GM23338 (cell line): ENCODE measurements at places on chromosomes 6 and 20. TPM values are rescaled to one million over a fixed set of nuclear protein-coding genes. Genes with fewer than 3 reads are reported as not detected.

DNA sequence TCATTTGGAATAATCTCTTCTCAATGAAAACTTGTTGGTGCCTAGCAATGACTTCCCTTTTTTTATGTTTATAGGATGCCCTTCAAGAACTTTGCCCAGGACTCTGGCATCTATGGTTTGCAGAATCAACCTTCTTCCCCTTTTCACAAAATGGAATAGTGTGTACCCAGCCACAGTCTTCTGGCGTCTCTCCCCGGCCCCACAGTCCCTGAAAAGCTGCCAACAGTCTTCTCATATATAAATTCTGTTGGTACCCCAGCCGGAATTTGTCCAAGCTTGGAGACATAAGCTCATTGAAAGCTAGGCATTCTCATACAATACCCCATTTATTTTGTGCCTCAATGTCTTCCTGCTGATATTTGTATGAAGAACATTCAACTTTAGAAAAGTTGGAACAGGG lies 26.4 kb upstream of the MCM3 start:
- no peak for DNase-seq
- H3K27ac ChIP-seq, result no peak overlapping the region
- peaks cover 5% of the 10 kb centered on the region; the same call in 1 of the 2 replicates for H3K27me3 ChIP-seq
- H3K4me3 ChIP-seq, result no peak overlapping the region

DNA sequence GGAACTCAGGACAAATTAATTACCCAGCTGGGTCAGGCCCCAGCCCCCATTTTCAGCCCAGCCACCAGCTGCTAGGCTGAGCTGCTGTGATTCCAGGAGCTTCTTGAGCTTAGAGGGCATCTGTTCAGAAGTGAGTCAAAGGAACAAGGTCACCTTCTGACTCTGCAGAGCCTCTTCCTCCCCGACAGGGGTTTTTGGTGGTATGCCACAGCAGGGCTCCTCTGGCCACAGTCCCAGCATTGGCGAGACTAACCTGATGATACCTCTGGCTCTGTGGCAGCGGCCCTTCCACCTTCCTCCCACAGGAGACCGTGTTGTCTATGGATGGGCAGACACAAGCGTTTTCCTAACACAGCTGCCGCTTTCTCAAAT lies 39.7 kb downstream of the ZC3H12D start:
- DNase-seq, result no peak
- H3K36me3 ChIP-seq, result no peaks in the 10 kb centered on the region
- H3K27me3 ChIP-seq, result peaks cover 7% of the 10 kb centered on the region
- no peak overlapping the region for H3K4me3 ChIP-seq
- H3K4me1 ChIP-seq, result no peaks in the 10 kb centered on the region

GRCh38 chr6:47098570-47098993 lies 56.5 kb upstream of the ADGRF1 start:
- no peak for DNase-seq
- H3K36me3 ChIP-seq, result no peaks in the 10 kb centered on the region
- no peak overlapping the region for H3K27ac ChIP-seq
- H3K4me1 ChIP-seq, result no peaks in the 10 kb centered on the region; the same call in 1 of the 2 replicates

- no peaks in the 10 kb centered on the region for H3K27me3 ChIP-seq
- no peaks in the 10 kb centered on the region for H3K4me1 ChIP-seq
- no peak overlapping the region for H3K4me3 ChIP-seq
- H3K27ac ChIP-seq, result no peak overlapping the region
These were observed 1760.2 kb upstream of the DEFB115 start for GRCh38 chr20:29497261-29497671.

GRCh38 chr6:37614491-37614890 lies 83.2 kb downstream of the MDGA1 start:
- no peaks in the 10 kb centered on the region for H3K36me3 ChIP-seq
- 0 out of 2 replicates have a peak, but pooled peaks cover 5% of the 10 kb centered on the region for H3K27me3 ChIP-seq
- no peaks in the 10 kb centered on the region for H3K4me1 ChIP-seq
- no peak overlapping the region for H3K27ac ChIP-seq
- no peak overlapping the region for H3K4me3 ChIP-seq

DNA sequence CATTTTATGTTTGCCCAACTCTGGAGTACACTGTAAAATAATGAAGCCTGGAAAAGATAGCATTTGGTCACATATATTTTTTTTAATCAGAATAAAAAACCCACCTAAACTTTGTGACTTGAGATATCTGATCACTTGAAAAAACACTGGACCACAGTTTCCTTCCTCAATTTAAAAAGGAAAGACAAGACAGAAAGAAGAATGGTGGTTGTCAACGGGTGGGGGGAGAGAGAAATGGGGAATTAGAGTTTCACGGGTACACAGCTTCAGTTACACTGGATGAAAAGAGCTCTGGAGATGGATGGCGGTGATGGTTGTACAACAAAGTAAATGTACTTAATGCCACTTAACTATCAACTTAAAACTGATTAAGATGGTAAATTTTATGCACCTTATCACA lies 14.7 kb upstream of the DST start:
- H3K27me3 ChIP-seq, result no peaks in the 10 kb centered on the region
- DNase-seq, result no peak
- H3K36me3 ChIP-seq, result no peaks in the 10 kb centered on the region
- no peak overlapping the region for H3K27ac ChIP-seq

GRCh38 chr6:150887978-150888563 lies 22.6 kb downstream of the MTHFD1L start:
- H3K36me3 ChIP-seq, result peaks cover 43% of the 10 kb centered on the region
- no peaks in the 10 kb centered on the region for H3K27me3 ChIP-seq
- no peak overlapping the region for H3K27ac ChIP-seq
- H3K4me3 ChIP-seq, result no peak overlapping the region
- no peak for DNase-seq

DNA sequence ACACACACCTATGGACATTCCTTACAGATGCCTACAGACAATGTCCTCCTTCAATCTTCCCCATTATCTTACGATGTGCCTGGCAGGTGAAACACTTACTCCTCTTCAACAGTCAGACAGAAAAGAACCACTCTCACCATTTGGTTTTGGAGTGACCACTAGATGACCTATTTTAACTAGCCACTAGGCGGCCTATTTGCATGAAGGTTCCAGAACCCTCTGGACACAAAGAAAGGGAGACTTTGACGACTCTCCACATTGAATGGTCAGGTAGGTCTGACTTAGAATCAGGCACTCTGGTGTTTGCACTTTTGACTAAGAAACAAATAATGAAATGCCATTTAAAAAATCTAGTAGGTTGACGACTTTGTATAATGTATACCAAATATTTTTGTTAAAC lies 42.0 kb downstream of the PNLDC1 start:
- H3K4me1 ChIP-seq, result peaks cover 7% of the 10 kb centered on the region
- H3K27me3 ChIP-seq, result no peaks in the 10 kb centered on the region
- H3K27ac ChIP-seq, result no peak overlapping the region
- H3K4me3 ChIP-seq, result no peak overlapping the region
- peak; percentile 77 for DNase-seq

DNA sequence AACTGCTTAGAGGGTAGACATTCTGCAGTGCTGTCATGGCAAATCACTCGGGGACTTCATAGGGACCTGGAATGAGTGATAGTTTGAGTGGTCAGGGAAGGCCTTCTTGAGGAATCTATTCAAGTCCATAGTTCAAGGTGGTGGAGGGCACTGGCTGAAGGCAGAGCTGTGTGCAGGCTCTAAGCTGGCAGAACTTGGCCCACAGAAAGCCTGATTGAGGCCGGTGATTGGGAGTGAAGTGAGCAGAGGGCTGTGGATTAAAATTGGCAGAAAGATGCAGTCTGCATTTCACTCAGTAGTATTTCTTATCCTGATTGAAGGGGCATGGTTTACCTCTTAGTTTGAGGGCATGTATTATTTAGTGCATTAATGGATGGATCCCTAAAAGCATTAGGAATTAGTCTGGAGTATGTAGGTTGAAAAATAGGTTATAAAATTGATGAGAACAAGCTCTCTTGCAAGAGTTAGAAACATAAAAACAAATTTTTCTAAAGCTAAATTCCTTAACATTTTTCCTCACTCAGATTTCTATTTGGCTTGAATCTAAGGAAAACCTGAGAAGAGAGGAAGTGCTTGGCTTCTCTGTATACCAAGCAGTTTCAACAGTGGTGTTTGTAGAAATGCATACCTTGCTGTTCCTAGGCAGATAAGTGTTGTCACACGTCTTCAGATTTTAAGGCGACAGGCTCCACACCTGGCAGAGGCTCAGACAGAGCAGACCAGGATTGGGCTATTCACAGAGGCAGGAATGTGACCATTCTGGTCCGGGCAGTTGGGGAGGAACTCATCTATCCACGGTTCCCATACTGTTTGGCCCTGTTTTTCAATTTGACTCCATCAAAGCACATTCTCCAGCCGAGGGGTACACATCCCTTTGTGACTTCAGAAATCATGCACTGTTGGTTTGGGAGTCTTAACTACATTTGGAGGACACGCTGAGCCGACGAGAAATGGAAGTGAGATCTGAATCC lies 45.2 kb downstream of the UTRN start:
- H3K27me3 ChIP-seq, result no peaks in the 10 kb centered on the region
- peak overlapping the region; percentile 91 for H3K27ac ChIP-seq
- H3K36me3 ChIP-seq, result no peaks in the 10 kb centered on the region

The OGFR gene
- 48.8 and 50.6 TPM in 2 replicates for total RNA-seq

The C20orf141 gene
- not detected in 2 replicates for total RNA-seq

The PTCHD4 gene
- total RNA-seq, result 0.31 and 0.66 TPM in 2 replicates
